Tongue (tissue), 3 donors: ENCODE measurements at places on chromosomes 1 and 21. TPM values are rescaled to one million over a fixed set of nuclear protein-coding genes. Genes with fewer than 3 reads are reported as not detected.

Gene CORT
- total RNA-seq: 0.82 TPM

Gene EPHA8
- not detected for total RNA-seq

Gene ACTL8
- not detected for total RNA-seq

Gene SLC45A1
- total RNA-seq: 3.2 TPM

Gene RGS18
- total RNA-seq: 2.7 TPM

Gene PLCH2
- 11.8 TPM for total RNA-seq

Gene FNDC10
- 1.0 TPM for total RNA-seq

Gene USP24
- total RNA-seq: 108 TPM

Gene NKAIN1
- total RNA-seq: 0.51 TPM

Gene MRPL39
- total RNA-seq: 55.6 TPM

Gene KIAA1614
- total RNA-seq: 10.2 TPM

Gene AMY2B
- 29.7 TPM for total RNA-seq

Gene FCRL5
- 0.10 TPM for total RNA-seq

Gene CFAP107
- not detected for total RNA-seq

Gene CASQ1
- 831 TPM for total RNA-seq

Gene MAN1C1
- total RNA-seq: 8.7 TPM

Gene CAPZA1
- 112 TPM for total RNA-seq

Gene ADAMTS1
- total RNA-seq: 51.5 TPM

Gene SLC41A1
- total RNA-seq: 43.6 TPM

Gene OR2T2
- total RNA-seq: not detected

Gene TENT5C
- total RNA-seq: 13.3 TPM

Gene ZNF648
- 0.51 TPM for total RNA-seq

Gene C4BPA
- not detected for total RNA-seq

Gene C1QTNF12
- 6.3 TPM for total RNA-seq

Gene UFC1
- total RNA-seq: 109 TPM

Gene RASSF5
- 12.8 TPM for total RNA-seq

Gene TPR
- 101 TPM for total RNA-seq

Gene TSHB
- total RNA-seq: not detected

Gene ECM1
- total RNA-seq: 19.3 TPM

Gene SLC44A3
- total RNA-seq: 3.3 TPM

Gene HMCN1
- total RNA-seq: 24.7 TPM

Gene TSTD1
- 53.9 TPM for total RNA-seq

Gene ATP1A4
- total RNA-seq: 0.62 TPM

Gene INAVA
- 11.7 TPM for total RNA-seq
